ENCODE measurements at places on chromosomes 11 and 22. TPM values are rescaled to one million over a fixed set of nuclear protein-coding genes. Genes with fewer than 3 reads are reported as not detected.

Gene GGTLC3
- total RNA-seq, result not detected

Gene MDK
- total RNA-seq, result 19.2 TPM

Gene MFNG
- 0.43 TPM for total RNA-seq

Gene FIBIN
- total RNA-seq, result 4.3 TPM

Gene PTS
- 55.2 TPM for total RNA-seq

Gene GAL3ST1
- total RNA-seq, result not detected

Data from tracheal epithelial cell (primary cell).